ENCODE measurements at places on chromosomes 12 and 14.

- DNase-seq, result no peak
Observed at GRCh38 chr14:36479344-36479743, 40.7 kb downstream of the NKX2-1 start.

GRCh38 chr14:79915406-79915805, 295.9 kb downstream of the DIO2 start:
- no peak for DNase-seq

DNA sequence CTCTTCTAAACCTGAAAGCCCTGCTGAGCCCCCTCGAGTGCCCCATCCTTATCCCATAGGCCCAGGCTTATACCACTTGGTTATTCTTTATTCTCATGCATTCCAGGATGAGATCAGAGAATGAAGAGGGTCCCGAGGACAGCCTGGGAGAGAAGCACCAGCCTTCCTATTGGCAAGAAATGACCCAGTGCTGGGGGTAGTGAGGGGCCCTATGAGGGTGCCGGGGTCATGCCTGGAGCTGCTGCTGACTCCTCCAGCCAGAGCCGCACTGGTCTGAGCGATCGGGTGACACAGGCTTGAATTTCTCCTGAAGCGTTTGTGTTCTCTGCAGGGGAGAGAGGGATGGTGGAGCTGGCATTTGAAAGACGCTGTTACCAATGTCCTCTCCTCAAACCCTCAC, 18.1 kb downstream of the MORN3 start:
- no peak for DNase-seq

DNA sequence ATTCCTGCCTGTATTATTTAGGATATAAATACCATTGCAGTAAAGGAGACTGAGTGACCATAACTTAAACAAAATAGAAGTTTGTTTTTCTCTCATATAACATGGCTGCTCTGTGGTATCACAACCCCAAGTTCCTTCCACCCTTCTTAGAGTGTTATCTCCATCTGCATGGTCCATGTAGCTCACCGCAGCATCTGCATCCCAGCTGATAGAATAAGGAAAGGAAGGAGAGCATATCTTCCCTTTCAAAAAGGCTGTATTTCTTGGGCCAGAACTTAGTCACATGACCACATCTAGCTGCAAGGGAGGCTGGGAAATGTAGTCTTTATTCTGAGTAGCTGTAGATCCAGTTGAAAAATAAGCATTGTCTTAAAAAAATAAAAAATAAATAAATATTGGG, 184.8 kb upstream of the NUDT4 start:
- no peak for DNase-seq

GRCh38 chr12:22993609-22994315, 368.8 kb downstream of the ETNK1 start:
- DNase-seq, result no peak

GRCh38 chr12:85519163-85519562, 239.1 kb downstream of the ALX1 start:
- no peak for DNase-seq

DNA sequence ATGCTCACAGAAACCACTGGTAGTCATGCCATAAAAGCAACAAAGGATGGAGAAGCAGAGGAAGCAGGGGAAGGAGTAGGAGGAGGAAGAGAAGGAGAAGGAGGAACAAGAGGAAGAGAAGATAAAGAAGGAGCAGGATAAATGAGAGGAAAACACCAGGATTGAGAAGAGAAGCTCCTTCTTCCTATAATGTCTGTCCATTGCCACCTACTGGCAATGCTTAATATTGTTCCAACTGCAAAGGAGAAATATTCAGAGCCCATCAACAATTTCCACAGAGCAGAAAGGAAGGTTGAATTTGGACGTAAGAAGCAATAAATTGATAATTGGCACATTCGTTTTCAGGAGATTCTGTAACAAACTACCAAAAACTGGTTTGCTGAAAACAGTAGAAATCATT, 898.4 kb downstream of the SLC16A7 start:
- no peak for DNase-seq

GRCh38 chr12:124347805-124348658, 53.1 kb downstream of the RFLNA start:
- DNase-seq, result peak; percentile 35

GRCh38 chr14:57755018-57755521, 110.8 kb downstream of the SLC35F4 start:
- DNase-seq, result no peak

- DNase-seq, result no peak
Observed at GRCh38 chr12:39327965-39328364, 115.0 kb downstream of the KIF21A start.

- DNase-seq, result no peak
Observed at GRCh38 chr12:86735851-86736250, 479.7 kb upstream of the MGAT4C start.

DNA sequence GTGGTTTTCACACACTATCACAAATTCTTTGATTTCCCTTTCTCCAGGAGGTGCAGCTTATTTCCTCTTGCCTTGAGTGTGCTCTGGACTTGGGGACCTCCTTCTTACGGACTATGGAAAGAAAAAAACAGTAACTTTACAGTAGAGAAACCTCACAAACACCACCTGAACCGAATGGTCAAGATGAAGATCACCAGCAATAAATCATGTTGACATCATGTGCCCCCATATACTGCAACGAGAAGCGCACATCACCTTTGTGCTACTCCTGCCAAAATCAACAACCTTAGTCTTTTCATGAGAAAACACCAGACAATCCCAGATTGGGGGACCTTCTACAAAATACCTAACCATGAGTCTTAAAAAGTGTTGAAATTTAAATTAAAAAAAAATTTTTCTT, 13.3 kb upstream of the NYNRIN start:
- no peak for DNase-seq

- DNase-seq, result no peak
Observed at GRCh38 chr12:56678852-56679251, 9.2 kb downstream of the PTGES3 start.

- no peak for DNase-seq
Observed at GRCh38 chr12:46804054-46804453, 21.7 kb downstream of the SLC38A4 start.

GRCh38 chr12:82695531-82695930, 8.8 kb downstream of the TMTC2 start:
- no peak for DNase-seq

DNA sequence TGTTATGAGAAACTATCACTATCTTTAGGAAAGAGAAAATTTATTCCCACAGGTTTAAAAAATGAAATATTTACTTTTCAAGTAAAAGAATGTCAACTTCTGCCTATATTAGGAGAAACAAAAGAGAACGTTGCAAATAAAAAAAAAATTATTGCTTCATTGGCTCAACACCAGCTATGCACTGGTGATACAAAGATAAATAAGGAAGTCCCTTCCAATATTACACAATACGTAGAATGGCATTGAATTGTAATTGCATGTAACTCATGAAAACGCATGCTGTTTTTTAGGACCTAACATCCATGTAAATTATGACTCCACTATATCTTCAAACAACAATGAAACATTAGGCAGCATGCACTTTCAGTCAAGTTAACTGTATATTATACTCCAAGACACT, 56.4 kb upstream of the RERGL start:
- peak; percentile 43 for DNase-seq

DNA sequence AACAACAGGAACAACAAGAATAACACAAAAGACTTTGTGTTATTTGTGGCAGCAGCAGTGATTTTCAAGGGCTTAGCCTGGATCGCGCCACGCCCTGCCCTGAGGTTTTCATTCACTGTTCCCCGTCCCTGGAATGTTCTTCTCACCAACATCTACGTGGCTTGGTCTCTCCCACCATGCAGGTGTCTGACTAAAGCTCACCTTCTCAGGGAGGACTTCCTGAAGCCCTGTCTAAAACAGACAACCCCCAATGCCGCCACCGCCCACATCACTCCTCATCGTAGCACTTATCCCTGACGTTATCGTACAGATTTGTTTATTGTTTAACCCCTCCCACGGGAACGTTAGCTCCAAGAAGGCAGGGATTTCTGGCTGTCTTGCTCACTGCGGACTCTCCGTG, 40.4 kb downstream of the P2RX4 start:
- no peak for DNase-seq

- DNase-seq, result peak; percentile 15
Observed at GRCh38 chr14:23070262-23071129, 13.2 kb upstream of the CDH24 start.

- peak; percentile 72 for DNase-seq
Observed at GRCh38 chr12:54201001-54201794, 12.4 kb upstream of the SMUG1 start.

DNA sequence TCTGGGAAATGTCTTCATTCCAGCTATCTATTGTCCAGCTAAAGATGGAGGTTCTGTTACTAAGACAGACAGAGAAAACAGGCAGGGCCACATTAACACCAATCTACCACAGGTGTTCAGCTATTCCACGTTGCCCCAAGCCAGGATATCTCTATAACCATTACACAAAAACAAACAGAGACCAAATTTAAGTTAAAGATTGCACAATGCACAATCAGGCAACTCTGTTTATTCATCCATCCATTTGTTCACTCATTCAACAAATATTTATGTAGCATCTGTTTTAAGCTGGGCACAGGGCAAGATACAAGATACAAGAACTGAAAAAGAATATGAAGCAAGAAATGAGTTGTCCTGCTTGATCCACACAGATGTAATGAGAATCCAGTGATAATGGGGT, 629.0 kb downstream of the MED13L start:
- DNase-seq, result no peak

DNA sequence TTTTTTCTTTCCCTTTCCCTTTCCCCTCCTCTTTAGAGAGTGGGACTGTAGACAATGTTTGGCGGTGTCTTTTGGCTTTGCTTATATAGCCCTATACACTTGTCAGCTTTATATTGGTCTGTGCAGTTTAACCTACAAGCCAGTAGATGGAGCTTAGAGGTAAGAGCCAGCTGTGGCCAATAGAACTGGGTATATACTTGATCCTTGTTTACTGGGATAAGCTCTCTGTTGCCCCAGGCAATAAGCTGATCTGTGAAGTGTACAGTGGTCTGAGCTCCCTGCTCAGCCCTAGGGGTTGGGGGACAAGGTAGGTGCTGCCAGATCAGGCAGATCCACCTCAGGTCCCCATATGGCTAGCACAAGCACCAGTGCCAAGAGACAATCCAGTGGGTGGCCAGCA, 434.1 kb downstream of the NOVA1 start:
- peak; percentile 0 for DNase-seq

GRCh38 chr14:91402771-91403600, 14.6 kb downstream of the CCDC88C start:
- no peak for DNase-seq

DNA sequence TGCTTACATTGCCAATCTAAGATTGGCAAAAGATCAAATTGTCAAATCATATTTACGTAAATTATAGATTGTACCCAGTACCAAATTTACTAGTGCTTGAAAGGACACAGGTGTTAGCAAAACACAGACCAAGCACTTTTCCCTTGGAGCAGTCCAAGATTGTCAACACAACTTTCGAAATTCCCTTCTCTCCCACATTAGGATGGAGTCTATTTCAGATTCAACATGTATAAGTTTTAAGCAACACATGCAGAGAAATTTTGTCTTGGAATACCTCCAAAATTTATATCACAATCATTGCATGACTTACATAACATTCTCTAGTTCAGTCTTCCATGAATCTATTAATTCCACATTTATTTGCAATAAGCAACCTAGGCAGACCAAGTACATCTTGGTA, 74.9 kb upstream of the SLCO1C1 start:
- DNase-seq, result no peak

GRCh38 chr12:4174417-4174816, 99.1 kb upstream of the CCND2 start:
- peak; percentile 8 for DNase-seq

DNA sequence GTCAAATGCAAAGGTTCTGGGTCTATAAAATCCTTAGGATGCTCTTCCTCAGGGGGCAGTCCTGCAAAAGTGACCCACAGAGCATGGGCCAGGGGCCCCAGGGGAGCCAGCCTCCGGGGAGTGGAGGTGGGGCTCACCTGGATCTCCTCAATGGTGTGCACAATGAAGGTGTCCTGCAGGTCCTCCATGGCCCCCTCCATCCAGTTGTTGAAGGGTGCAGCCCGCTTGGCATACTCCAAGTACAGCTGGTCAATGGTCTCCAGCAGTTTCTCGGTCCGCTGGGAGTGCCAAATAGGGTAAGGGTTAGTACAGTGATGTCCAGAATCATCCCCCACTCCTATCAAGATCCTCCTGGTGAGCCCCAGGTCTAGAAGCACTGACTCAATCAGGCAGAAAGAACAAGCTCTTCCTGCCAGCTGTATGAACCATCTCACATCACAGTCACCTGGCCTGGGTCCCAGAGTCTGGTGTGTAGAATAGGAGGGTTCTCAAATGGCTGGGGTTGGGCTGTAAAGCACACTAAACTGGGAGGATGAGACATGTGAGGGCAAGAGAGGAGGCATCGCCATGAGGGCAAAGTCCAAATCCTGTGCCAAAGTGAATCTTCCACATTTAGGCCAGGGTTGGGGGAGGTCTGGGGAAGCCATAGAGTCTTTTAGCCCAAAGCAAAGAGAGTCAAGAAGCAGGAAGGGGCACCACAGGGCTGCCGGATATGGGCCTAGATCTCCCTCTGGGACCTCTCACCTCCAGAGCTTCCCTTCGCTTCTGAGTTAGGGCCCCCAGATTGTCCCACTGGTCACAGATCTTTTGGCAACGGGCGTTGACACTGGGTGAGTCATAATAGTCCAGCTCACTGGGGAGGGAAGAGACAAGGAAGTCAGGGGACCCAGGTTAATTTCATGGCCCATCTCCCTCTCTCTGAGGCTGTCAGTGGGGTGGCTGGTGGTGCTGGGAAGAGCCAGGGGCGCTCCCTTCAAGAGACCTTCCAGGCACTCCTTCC, 91.5 kb upstream of the ZFP36L1 start:
- no peak for DNase-seq

DNA sequence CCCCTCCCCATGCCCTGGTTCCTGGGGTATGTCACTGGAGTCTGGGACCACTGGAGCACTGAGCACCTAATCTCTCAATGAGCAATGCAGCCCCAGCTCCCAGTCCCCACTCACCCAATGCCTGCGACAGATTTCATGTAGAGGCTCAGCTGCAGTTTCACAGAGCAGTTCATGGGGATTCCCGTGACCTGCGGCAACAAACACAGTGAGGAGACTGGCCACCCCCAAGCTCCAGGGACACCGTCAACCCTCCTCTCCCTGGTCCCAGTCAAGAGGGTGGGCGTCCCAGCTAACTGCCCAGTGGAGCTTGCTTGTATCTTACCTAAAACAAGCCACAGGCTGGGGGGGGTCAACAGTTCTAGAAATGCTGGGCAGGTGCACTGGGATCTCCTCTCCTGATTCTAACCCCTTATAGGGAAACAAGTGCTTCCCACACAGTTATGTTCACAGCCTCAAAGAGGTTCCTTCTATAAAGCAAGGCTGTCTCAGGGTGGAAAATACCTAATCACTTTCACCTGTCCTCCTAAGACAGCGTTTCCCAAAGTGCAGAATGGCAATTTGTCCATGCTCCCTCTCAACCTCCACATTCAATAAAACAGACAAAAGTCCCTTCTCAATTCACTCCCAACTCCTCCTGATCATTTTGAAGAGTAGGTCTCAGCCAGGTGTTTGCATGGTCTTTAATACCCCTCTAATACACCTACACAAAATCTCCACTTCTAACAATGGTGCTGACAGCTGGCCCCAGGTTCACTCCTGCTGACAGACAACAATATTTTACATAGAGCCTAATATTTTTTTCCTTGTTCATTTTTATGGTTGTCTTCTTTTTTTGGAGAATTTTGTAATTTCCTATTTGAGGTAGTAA, 68.3 kb downstream of the SCARB1 start:
- DNase-seq, result no peak

- peak; percentile 3 for DNase-seq
Observed at GRCh38 chr14:36091096-36091495, 85.4 kb downstream of the PTCSC3 start.

GRCh38 chr14:23160924-23161522, 22.4 kb downstream of the SLC7A8 start:
- peak; percentile 89 for DNase-seq

- DNase-seq, result peak; percentile 85
Observed at GRCh38 chr12:123061441-123062205, 81.1 kb downstream of the ARL6IP4 start.
